ENCODE measurements at places on chromosomes 5 and 9. TPM values are rescaled to one million over a fixed set of nuclear protein-coding genes. Genes with fewer than 3 reads are reported as not detected.

- no peak for DNase-seq
Observed at GRCh38 chr9:118091226-118091625, 387.0 kb downstream of the TLR4 start.

PCDHGC4 gene
- 0.12 TPM for total RNA-seq

GRCh38 chr9:133115604-133116345 is 5.3 kb downstream of the RALGDS start:
- DNase-seq, result no peak

LCN1 gene
- total RNA-seq, result 30.3 TPM

- no peak for DNase-seq
Observed at GRCh38 chr5:62327138-62328053, 21.4 kb downstream of the KIF2A start.

- no peak for DNase-seq
Observed at GRCh38 chr9:123414204-123414603, 58.2 kb downstream of the CRB2 start.

GPR150 gene
- total RNA-seq, result not detected

DNA sequence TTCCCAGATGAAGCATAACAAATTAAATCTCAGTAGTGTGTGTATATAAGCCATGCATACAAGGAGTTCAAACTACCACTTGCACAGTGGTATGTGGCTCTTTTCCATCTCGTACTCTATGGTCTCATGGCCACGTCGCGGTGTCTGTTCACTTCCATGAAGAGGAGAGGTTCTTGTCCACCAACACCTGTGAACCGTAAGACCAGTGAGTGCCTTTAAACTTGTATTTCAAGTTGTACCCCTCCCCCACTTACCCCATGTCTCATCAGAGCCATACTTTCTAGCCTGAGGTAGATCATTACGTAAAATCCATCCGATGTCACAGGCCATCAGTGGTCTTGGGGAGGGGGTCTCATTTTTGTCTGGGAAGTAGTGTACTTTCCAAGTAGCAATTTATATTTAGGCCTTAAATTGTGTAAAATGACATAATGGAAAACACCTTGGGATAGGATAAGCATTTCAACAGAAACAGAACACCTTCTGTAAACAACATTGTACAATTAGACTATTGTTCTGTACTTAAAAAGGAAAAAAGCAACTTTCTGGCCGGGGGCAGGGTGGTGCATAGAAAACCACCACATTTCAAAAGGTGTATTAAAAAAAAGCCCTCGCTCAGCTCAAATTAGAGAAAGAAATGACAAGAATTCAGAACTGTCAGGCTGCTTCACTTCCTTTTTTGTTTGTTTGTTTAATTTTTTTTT is 163.0 kb downstream of the SMARCA2 start:
- no peak for DNase-seq

DNA sequence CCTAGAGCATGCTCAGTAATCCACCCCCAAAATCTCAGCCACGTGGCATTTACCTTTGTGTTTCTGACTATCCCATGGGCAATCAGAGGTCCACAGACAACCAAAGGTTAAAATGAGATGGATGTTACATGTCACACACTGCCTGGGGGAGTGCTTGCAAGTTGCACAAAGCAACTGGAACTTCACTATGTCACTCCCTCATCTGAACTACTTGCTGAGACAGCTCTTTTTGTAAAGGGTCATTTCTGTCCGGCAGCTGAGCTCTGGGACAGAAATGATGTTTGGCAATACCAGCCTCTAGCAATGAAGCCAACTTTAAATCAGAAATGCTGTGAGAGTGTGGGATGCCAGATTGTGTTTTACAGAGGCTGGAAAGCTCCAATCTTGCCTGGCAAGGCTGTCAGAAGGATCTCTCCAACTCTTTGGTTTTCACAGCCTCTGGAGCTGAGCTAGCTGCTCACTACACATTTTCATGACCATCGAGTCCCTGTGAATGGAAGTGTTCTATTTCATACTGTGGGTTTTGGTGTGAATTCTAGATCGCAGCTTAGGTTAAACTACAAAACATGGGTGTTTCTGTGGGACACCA is 66.3 kb upstream of the TMEM215 start:
- DNase-seq, result no peak

IL13 gene
- total RNA-seq, result not detected

- DNase-seq, result no peak
Observed at GRCh38 chr9:93057703-93058354, 672 bp upstream of the SUSD3 start.

GRCh38 chr5:141704782-141705297 is 22.8 kb upstream of the ARAP3 start:
- DNase-seq, result no peak

DNA sequence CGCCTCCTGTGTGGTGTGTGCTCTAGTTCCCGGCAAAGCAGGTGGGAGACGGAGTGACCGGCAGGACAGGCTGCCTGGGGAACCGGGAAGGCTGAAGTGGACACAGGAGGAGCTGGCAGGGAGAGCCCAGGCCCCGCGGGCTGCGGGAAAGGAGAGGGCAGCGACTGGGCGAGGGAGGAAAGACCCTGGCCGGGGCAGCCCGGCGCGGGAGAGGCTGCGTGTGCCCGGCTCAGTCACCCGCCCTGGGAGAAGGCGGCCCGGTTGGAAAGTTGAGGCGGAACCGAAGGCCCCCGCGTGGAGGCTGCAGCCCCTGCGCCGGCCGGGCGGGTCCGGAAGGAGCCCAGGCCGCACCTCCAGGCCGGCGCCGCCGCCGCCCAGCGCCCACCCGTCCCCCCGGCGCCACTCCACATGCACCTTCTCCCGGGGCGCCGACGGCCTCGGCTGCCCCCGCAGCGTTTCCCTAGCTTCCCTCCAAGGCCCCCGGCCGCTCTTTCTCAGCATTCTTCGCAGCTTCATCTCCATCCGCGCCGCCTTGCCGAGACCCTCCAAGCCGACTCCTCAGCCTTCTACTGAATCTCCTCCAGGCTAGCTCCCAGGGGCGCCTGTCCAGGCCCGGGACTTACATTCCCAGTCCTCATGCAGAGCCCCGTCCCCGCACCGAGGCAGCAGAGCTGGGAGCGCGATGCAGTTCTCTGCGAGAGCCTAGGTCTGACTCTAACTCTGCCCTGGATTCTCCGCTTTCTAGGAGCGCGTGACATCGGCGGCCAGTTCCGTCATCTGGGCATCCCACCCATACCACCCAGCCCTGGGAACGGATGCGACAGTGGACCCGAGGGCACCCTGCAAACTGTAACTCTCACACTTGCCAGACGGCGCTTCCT is 152.0 kb downstream of the ERCC6L2 start:
- no peak for DNase-seq

INSL4 gene
- total RNA-seq, result 3.3 TPM

GRCh38 chr9:942805-943580 is 33.5 kb upstream of the DMRT3 start:
- DNase-seq, result no peak

- no peak for DNase-seq
Observed at GRCh38 chr5:41264019-41264418, 50.7 kb upstream of the C6 start.

DNA sequence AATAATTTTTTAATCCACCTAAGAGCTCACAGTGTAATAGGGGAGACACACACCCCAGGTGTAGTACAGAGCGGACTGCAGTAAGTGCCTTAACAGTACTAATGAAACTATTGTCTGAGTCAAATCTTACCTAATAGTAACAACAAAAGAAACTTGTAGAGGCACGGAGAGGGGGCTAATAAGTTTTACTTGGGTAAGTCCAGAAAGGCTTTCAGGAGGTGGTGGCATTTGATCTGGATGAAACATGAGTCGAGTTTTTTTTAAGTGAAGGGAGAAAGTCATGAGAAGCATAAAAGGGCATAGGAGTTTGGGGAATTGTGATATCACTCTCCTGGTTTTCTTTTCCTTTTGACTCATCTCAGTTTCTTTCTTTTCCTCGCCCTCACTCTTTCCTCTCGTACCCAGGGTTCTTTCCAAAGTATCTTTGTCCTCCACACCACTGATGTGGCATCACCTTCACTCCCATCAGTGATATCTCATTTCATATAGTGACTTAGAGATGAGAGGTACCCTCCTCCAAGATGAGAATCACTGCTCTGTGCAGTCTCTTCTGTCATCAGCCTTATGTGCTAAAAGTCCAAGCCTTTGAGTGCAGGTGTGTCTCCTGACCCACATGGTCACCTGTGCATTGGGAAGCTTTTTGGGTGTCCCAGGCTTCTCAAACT is 2.0 kb downstream of the CTNNA1 start:
- DNase-seq, result no peak

IRX2 gene
- 30.6 TPM for total RNA-seq
